OCI-M1 (cell line): ENCODE measurements at places on chromosomes 7 and 10.

DNA sequence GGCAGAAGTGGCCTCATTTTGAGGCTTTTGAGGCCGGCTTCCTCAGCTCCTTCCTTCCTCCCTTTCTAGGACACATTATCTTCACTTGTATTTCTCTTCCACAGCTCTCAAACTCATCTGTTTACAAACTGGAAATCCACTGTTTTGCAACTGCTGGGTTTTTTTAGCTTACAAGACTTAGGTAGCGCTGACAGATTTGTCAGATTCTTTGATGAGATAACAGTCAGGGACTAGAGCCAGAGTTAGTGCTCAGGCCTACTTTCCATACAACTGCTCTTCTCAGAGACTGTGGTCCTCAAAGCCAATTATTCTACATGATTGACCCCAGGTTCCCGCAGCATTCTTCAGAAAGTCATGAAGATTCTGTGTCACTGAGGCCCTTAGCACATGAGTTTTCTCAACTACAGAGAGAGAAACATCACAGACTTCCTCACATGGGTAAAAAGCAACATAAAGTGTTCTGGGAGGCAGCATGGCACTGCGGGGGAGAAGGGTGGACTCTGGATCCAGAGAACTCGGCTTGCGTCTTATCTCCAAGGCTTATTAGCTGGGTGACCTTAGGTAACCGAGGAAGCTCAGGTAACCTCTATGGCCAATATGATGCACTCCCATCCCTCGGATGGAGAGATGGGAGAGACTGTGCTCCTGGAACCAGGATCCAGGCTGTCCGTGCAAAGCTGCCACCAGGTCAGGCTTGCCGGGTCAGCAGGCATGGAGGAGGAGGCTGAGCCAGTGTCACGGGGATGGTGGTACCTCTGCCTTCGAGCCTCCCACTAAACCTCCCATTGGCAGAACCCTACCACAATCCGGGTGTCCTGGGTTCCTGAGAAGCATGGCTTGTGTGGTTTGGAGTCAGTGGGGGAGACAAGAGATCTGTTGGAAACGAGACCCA, 10.5 kb downstream of the DDC start:
- DNase-seq = no peak

GRCh38 chr7:47179812-47180515, 401.9 kb downstream of the TNS3 start:
- peak; percentile 79 for DNase-seq

- no peak for DNase-seq
Observed at GRCh38 chr10:12727832-12728215, 273.7 kb downstream of the CCDC3 start.

DNA sequence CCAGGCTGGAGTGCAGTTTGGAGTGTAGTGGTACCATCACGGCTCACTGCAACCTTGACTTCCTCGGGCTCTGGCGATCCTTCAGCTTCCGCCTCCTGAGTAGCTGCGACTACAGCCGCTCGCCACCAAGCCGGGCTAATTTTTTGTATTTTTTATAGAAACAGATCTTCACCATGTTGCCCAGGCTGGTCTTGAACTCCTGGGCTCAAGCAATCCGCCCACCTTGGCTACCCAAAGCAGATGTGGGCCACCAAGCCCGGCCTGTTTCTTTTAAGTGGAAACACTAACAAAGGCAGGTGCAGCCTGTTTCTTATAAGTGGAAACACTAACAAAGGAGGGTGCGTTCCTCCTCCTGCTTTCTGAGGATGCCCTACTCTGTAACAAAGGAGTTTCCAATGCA, 18.2 kb downstream of the PRF1 start:
- DNase-seq = no peak

GRCh38 chr10:103605359-103606096, 112.0 kb downstream of the NEURL1 start:
- DNase-seq = peak; percentile 69

DNA sequence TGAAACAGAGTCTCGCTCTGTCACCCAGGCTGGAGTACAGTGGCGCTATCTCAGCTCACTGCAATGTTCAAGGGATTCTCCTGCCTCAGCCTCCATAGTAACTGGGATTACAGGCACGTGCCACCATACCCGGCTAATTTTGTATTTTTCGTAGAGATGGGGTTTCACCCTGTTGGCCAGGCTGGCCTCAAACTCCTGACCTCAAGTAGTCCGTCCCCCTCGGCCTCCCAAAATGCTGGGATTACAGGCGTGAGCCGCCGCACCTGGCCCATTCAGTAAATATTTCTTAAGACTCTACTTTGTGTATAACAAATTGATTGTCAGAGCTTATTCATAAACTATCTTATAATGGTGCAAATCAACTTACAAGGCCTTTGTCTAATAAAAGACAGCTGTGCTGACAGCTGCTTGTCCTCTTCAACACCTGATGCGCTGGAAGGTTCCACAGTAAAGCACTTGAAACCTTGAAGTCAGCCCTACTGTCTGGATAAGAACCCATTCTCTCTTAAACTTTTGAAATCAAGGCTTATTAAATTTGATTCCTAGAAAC, 14.7 kb downstream of the ECHDC3 start:
- no peak for DNase-seq

DNA sequence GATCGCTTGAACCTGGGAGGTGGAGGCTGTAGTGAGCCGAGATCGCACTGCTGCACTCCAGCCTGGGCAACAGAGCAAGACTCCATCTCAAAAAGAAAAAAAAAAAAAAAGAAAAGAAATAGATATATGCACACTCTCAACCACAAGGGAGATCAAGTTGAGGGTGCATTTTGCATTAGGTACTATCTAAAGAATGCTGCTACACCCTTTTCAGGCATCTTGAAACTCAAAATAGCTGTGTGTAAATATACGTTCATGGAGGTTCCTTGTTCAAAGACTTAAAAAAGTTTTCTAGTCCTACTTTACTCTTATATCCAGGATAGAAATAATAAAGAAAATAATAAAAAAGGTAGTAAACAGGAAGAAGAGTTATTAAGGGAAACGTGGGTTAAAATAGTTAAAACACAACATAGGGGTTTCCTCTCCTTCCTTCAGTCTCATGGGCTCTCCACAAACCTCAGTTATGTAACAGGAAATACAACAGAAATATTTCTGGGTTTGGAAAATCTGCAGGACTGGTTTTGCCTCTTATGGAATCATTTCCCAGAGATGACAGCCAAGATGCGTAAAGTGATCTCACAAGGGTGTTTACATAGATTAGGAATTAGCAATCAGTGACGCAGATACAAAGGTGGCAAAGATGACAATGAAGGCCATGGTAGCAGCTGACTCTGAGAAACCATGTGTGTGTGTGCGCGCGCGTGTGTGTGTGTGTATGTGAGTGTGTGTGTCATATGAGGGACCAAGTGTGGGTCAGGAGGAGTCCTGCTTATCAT, 15.1 kb downstream of the STEAP4 start:
- DNase-seq = no peak

GRCh38 chr10:12774204-12774894, 227.2 kb downstream of the CCDC3 start:
- no peak for DNase-seq

DNA sequence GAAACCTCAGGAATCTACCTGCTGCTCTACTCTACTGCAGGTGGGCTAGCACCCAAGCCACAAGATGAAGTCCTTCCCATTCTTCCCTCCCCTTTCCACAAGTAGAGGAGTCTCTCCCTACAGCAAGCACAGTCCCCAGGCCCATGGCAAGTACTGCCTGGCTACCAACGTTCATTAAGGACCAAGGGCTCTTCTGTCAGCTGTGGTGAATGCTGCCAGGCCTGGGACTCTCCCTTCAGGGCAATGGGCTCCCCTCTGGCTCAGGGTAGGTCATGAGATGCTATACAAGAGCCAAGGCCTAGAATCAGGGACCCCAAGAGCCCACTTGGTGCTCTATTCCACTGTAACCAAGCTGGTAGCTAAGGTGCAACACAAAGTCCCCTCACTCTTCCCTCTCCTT, 39.8 kb downstream of the SNX13 start:
- DNase-seq = no peak

DNA sequence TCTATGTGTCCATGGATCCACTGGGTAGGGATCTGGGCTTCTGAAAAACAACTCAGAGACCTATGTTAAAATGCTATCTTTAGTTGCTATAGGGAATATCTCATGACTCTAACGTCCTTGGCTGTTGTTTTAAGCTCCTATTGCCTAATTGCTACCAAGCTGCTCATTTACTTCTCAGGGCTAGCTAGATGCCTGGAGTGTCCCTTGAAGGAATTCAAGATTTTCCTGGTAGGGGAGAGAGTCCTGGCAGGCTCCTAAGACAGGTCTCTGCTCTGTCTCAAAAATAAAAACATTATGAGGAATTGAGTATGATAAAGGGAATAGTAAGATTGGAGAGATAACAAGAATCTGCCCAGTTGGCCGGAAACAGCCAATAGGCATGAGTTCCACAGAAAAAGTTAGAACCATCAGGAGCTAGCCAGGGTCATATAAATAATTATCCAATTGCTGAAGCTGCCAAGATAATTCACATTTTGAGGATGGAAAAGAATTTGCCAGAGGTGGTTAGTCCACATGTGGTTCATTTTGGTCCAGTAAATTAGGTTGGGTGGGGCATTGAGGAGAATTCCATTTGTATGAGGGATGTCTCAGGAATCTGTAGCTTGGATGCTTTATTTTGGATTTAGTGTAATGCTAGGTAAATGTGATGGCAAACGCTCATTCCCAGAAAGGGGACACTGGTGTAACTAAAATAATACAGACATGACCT, 362.7 kb upstream of the VSTM2A start:
- no peak for DNase-seq

- DNase-seq = peak; percentile 69
Observed at GRCh38 chr10:60237977-60238758, 151.5 kb downstream of the ANK3 start.

DNA sequence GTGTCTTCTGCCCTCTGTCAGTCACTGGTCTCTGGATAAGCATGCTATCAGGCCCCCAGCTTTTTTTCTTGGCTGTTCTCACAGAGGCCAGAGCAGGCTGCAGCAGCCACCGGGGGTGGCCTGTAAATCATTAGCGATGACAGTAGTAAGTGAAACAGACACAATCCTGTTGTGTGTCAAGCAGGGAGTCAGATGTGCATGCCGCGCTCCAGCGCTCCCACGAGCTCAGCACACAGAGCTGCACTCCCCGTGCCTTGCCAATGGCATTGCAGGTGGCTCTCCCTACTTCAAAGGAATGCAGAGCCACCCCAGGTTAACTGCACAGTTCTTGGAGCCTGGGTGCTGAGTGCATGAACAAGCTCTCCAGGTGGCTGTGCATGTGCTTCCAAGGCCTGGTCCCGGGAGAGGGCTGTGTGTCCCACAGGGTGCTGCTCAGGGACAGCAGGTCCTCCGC, 226.1 kb downstream of the GLRX3 start:
- DNase-seq = no peak

GRCh38 chr10:108556186-108556585, 1367.1 kb downstream of the XPNPEP1 start:
- DNase-seq = no peak

DNA sequence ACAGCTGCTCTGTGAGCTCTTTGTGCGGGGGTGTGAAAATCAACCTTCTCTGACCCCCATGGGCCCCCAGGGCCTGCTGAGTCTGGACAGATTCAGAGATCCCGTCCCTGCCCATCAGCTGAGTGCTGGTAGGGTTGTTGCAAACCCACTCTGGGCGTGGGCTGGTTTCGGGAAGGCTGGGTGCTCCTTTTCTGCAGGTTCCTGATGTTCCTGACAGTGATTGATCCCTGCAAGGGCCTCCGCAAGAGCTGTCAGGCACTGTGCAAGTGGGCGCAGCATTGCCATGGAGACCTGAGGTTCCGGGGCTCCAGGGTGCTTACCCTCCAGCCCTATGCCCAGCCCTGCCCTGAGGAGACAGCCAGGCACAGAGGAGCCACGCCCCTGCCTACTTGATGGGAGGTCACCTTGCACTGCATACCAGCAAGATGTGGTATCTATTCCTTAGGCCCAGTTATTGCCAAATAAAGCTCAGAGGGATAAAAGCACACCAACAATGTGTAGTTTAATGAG, 44.3 kb upstream of the INPP5A start:
- no peak for DNase-seq

DNA sequence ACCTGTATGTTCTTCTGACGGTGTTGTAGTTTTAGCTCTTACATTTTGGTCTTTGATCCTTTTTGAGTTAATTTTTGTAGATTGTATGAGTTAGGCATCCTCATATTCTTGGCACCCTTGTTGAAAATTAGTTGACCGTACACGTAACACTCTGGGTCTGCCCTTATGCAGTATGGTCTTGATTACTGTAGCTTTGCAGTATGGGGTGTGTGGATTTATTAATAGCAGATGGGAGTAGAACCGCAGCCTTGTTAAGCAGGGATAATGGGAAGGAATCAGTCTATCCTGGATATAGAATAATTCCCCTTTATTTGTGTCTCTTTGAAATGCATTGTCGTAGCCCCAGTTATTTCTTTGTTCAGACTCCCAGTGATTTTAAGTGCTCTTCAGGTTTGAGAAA, 95.5 kb downstream of the UBE3C start:
- no peak for DNase-seq

DNA sequence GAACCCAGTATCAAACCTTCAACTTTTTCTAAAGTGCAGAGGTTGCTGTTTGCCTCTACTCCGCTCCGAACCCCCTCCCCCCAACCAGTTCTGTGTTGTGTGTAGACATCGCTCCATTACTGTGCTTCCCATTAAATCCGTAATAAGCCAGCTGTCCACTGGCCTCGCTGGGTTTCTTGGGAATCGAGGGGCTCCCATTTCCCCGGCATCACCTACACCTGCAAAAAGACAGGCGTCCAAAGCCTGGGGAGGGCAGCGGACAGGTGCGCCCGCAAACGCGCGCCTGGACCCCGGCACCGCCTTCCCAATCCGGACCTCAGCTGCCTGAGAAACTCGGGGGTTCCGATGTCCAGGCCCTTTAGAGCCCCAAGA, 631 bp downstream of the RTKN2 start:
- peak; percentile 31 for DNase-seq

DNA sequence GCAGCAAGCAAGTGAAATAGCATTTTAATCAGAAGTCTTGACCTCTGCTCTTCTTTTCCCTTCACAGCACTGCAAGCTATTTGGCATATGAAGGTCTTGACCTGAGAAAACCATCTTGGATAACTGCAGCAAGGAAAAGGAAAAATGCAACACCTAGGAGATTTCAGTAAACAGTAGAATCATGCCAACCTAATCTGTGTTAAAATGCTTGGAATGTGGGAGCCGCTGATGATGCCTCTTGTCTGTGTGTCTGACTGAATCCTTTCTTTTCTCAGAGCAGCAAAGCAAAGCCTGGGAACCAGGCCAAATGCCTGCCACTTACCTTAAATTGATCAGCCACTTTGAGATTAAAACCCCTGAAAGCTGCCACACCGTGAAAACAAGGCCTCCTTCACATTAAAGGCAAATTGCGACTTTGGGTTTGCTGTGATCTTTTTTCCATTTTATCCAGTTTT, 80.4 kb upstream of the CDK6 start:
- DNase-seq = no peak

DNA sequence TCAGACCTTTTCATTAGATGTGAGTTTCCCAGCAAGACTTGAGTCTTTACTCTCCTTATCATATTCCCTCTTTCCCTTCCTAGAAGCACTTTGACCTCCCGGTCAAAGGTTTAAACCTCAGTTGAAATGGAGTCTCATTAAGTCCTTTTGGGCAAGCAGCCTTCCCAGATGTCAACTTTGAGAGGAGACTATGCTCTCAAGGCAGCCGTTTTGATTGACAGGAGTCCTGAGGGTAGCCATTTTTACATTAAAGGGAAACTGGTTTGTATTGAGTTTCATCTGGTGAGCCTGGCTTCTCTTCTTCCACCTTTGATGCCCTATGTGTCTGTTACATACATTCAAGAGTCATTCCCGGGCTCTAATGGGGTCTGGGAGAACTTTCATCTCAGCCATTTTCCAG, 685.1 kb downstream of the LRMDA start:
- no peak for DNase-seq

- DNase-seq = peak; percentile 20
Observed at GRCh38 chr7:155702616-155703015, 58.2 kb downstream of the RBM33 start.
